ENCODE measurements at places on chromosomes 16 and 17.

DNA sequence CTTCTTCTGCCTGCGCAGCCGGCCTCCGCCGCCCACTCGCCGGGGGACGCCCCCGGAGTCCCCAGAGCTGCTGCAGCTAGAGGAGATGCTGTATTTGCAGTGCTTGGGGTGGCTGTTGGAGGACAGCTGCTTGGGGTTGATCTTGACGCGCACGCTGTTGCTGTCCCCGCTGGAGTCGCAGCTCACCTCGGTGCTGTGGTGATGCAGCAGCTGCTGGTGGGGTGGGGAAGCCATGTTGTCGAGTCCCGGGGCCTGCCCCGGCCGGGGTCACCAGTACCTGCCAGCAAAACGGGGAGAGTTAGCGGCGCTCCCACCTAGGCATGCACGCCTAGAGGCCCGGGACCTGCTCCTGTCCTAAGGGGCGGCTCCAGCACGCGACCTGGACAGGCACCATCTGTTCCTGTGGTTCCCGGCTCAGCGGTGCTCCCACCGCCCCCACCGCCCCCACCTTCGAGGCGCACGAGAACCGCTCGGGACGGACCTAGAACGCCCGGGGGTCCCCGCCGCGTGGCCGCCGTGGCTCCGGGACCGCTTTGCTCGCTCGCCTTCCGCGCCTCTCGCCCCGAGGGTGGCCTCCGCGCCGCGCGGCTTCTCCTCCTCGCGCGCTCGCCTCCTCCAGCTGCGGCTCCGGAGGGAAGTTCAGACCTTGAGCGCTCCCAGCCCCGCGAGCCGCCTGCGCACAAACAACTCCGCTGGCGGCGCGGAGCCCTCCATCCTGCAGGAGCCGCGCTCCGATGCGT lies 863 bp downstream of the ADCY9 start:
- DNase-seq: peak; percentile 59

DNA sequence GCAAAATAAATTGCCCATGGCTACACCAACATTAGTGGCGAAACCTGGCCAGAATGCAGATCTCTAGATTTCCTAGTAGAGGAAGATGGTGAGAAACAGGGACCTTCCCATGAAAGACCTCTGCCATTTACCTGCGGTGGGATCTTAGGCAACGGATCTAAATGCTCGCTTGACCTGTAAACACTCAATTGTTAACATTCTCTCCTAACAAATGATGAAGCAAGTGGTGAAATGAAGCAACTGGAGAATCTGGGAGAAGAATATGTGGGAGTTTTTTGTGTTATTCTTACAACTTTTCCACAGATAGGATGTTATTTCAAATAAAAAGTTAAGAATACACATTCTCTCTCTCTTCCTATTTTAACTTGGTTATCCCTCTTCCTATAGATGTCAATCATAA lies 56.6 kb downstream of the SMG6 start:
- DNase-seq: no peak

- DNase-seq: no peak
Observed at GRCh38 chr17:44628243-44629188, 27.8 kb upstream of the MEIOC start.

DNA sequence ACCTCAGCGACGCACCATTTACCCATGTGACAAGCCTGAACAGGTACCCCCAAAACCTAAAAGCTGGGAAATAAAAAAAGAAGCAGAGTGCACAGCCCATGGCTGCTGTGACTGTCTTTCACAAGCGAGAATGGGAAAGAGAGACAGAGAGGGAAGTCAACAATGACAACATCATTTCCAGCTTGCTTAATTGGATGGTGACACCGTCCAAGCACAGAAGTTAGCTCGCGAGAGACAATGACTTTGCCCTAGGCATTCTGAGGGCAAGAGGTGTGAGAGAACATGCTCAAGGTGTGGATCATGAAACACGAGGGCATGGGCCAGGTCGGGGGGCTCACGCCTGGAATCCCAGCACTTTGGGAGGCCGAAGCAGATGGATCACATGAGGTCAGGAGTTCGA lies 19.3 kb upstream of the NSMCE1 start:
- no peak for DNase-seq

GRCh38 chr16:51141106-51141505 lies 10.0 kb downstream of the SALL1 start:
- DNase-seq: no peak

DNA sequence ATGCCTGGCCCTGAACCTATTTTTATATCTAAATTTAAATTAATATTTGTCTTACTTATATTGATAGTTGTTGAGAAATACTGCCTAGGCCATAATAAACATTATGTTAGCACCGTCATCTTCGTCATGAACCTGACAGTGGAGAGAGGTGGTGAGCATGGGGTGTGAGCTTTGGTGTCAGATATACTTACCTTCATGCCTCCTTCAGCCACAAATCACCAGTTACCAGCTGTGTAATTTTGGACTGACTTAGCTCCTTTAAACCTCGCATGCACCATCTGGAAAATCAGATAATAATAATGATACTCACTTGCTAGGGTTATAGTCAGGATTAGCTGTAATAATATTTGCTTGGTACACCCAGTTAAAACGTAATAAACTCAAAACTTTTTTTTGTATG lies 35.0 kb downstream of the SNX29 start:
- DNase-seq: no peak

DNA sequence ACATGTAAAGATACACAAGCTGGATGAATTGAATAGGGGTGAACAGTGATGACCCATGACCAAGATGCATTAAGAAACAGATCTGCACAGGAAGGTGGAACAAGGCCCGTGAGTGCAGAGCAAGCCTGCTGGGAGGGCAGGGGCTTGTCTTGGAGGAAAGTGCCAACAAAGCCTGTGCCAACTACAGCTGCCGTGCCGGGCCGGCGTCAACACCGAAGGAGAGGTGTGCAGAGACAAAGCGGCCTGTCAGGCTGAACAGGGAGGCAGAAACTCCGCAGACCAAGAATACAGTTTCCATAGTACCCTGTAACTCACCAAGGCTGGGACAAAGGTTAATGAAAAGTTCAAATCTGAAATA lies 46.7 kb downstream of the ANKRD11 start:
- no peak for DNase-seq

GRCh38 chr16:80319181-80319580 lies 221.6 kb upstream of the DYNLRB2 start:
- DNase-seq: no peak

DNA sequence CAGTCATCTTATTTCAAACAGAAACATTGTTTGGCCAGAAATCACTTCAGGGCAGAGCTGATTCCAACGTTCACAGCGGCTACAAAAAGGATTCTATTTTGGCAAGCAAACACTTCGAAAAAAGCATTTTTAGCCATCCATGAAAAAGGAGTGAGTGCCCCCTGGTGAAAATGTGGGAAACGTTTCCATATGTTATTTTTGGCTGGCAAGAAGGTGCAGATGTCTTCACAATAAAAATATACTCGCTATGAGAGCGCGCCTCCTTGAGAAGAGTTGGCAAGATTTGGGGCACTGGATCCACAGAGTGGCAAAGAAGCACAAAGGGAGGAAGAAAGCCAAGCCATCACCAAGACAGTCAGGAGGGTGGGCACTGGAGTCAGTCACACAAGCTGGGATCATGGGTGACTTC lies 191.1 kb downstream of the CHD9NB start:
- no peak for DNase-seq

GRCh38 chr17:48543107-48543853 lies 1.6 kb downstream of the HOXB2 start:
- peak; percentile 68 for DNase-seq

GRCh38 chr17:35235917-35236316 lies 7.0 kb upstream of the SLFN5 start:
- DNase-seq: no peak

GRCh38 chr17:82358465-82359350 lies at the start of gene TEX19:
TEX19 (plus strand) TSS chr17:82359247; CDS start chr17:82362151, 2,904 bp downstream.
- DNase-seq: no peak

DNA sequence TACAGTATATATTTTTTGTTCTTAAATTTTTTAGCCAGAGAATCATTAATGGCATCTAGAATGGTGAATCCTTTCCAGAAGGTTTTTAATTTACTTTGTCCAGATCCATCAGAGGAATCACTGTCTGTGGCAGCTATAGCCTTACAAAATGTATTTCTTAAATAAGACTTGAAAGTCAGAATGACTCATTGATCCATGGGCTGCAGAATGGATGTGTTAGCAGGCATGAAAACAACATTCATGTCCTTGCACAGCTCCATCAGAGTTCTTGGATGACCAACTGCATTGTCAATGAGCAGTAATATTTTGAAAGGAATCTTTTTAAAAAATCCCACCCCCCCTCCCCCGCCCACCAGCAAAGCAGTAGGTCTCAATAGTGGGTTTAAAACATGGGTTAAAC lies 51.4 kb downstream of the CACNG1 start:
- DNase-seq: no peak

DNA sequence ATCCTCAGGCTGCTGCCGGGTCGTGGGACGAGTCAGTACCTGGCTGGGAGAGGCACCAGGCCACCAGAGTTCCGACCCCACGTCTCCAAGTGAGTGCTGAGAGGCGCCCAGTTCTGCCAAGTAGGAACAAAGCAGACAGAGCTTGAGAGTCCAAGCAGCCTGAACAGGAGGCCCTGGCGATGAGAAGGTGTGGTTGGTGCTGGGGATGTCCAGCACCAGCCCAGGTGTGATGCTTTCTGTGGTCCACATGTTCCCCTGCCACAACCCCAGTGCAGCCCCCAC lies 10.8 kb downstream of the TAX1BP3 start:
- DNase-seq: no peak
